ENCODE measurements at places on chromosomes 13 and 19.

GRCh38 chr13:32247887-32248286 is 67.3 kb downstream of the ZAR1L start:
- no peak for DNase-seq

- DNase-seq, result no peak
These were observed 88.9 kb downstream of the WDFY2 start for GRCh38 chr13:51673165-51673564.

GRCh38 chr19:45303269-45304060 is 19.2 kb downstream of the CKM start:
- no peak for DNase-seq

- DNase-seq, result no peak
These were observed 41.7 kb downstream of the RUBCNL start for GRCh38 chr13:46345398-46345797.

GRCh38 chr13:42331009-42331408 is 59.1 kb downstream of the AKAP11 start:
- no peak for DNase-seq

GRCh38 chr13:113997845-113998751 is 24.2 kb upstream of the C13orf46 start:
- DNase-seq, result no peak

- no peak for DNase-seq
These were observed 616.4 kb downstream of the EFNB2 start for GRCh38 chr13:105918842-105919741.

DNA sequence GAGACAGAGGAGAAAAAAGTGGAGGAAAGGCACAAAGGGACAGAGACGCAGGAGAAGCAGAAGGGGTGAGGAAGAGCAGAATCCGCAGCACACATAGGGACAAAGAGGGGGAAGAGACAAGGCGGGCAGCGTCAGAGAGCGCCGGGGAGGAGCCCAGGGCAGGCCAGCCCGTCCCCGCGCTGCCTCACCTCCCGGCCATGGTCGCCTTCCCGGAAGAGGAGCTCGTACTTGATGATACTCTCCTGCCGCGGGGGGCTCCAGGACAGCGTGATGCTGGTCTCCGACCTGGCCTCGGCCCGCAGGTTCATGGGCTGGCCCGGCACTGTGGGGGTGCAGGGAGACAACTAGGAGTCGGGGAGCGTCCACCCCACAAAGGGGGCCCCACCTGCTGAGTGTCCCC is 100.6 kb downstream of the PTPRS start:
- no peak for DNase-seq

- DNase-seq, result no peak
These were observed 5.0 kb downstream of the JAK3 start for GRCh38 chr19:17842663-17843291.

DNA sequence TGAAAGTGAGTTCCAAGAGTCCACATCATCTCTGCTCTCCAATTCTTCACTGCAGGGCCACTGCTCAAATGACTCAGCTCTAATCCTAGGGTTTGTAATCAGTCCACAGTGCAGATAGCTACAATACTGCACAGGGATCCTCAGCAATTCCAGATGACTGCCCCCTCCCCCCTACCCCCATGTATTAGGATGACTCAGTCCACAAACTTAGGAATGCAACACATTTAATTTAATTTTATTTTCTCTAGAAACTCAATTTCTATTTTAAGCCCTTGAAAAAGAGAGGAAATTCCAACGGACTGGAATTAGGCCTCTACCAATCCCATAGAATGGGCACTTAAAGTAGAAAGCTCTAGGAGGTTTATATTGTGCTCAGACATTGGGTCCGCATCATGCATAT is 173.8 kb upstream of the SOX21 start:
- DNase-seq, result no peak

DNA sequence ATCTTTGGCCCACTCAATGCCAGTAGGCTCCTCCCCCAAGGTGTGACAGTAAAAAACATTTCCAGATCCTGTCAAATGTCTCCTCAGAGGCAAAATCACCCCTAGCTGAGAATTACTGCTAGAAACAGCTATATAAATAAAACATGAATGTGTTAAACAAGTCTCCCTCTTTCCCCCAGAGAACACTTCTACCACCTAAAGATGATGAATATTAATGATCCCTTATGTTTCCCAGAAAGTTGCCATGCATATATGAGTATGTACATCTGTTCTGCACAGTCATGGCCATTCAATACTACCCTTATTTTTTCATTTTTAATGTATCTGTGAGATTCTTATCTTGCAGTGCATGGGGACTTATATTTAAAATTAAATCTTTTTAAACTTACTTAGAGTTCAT is 230.0 kb downstream of the SHISA2 start:
- no peak for DNase-seq

GRCh38 chr13:82947191-82947621 is 935.1 kb downstream of the SLITRK1 start:
- no peak for DNase-seq

- DNase-seq, result peak; percentile 35
These were observed at the start of gene SERTM1 for GRCh38 chr13:36673838-36674326. SERTM1 (plus strand) TSS chr13:36674020; CDS start chr13:36695079, 21,059 bp downstream.

GRCh38 chr13:46684287-46685001 is 112.5 kb downstream of the ESD start:
- DNase-seq, result peak; percentile 69

DNA sequence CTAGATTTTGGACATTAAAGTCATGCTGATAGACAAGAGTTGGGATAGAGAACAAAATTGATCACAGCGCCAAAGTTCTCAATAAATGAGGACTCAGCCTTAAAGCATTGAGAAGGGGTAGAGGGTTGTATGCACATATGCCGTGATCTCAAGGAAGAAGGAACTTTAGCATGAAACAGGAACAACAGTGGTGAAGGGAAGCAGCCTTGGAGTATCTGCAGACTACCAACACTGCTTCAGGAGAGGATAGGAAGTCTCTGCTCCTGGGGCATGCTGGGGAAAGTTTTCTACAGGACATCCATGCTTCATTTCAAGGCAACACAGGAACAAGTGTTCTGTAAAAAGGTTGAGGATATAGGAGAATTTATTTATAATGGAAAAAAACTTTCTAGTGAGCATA is 111.9 kb upstream of the MLNR start:
- DNase-seq, result no peak

DNA sequence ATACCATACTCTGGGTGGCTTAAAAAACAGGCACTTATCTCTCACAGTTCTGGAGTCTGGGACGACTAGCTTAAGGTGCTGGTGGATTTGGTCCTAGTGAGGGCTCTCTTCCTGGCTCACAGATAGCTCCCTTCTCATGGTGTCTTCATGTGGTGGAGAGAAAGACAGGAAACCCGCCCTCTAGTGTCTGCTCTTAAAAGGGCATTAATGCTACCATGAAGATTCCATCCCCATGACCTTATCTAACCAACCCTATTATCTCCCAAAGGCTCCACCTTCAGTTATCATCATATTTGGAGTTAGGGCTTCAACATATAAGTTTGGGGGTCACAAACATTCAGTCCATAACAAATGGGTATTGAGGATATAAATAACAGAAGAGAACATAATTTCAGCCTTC is 139.4 kb downstream of the HS6ST3 start:
- peak; percentile 48 for DNase-seq

- no peak for DNase-seq
These were observed 16.2 kb downstream of the CERS1 start for GRCh38 chr19:18879579-18880373.

DNA sequence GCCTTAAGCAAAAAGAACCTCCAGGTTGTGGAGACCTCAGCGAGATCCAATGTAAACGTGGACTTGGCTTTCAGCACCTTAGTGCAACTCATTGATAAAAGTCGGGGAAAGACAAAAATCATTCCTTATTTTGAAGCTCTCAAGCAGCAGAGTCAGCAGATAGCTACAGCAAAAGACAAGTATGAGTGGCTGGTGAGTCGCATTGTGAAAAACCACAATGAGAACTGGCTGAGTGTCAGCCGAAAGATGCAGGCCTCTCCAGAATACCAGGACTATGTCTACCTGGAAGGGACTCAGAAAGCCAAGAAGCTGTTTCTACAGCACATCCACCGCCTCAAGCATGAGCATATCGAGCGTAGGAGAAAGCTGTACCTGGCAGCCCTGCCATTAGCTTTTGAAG is 58.5 kb downstream of the ARHGAP35 start:
- DNase-seq, result no peak

- no peak for DNase-seq
These were observed 1782.4 kb upstream of the PCDH20 start for GRCh38 chr13:63198071-63198470.

- no peak for DNase-seq
These were observed 381.2 kb upstream of the SLITRK1 start for GRCh38 chr13:84263354-84264069.

- DNase-seq, result no peak
These were observed 75.5 kb downstream of the DPRX start for GRCh38 chr19:53707278-53707677.

Measured in iPS DF 19.7 (cell line).